ENCODE measurements at places on chromosomes 7 and 10.

GRCh38 chr7:2037301-2037807 lies 195.4 kb downstream of the MAD1L1 start:
- no peak for DNase-seq

GRCh38 chr10:13882119-13882711 lies 295.4 kb downstream of the PRPF18 start:
- no peak for DNase-seq

- DNase-seq = peak; percentile 3
Measured at GRCh38 chr10:110076559-110077318, 69.0 kb downstream of the ADD3 start.

DNA sequence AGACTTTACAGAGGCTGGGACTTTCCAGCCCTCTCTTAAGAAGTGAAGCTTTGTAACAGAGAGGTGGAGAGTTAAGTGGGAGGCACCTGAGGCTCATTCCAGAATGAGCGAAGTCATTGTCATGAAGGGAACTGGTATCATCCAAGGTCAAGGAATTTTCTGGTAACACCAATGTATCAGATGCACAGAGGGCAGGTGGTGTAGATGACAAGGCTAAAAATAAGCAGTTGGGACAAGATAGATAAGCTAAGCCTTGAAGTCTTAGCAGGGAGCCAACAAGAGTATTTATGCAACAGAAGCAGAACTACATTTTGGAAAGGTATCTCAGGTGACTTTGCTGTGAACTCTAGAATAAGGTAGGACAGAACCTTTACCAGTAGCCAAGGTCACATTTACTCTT lies 257.0 kb upstream of the AUTS2 start:
- DNase-seq = no peak

- DNase-seq = no peak
Measured at GRCh38 chr7:143931739-143932138, 3.3 kb upstream of the OR2F2 start.

DNA sequence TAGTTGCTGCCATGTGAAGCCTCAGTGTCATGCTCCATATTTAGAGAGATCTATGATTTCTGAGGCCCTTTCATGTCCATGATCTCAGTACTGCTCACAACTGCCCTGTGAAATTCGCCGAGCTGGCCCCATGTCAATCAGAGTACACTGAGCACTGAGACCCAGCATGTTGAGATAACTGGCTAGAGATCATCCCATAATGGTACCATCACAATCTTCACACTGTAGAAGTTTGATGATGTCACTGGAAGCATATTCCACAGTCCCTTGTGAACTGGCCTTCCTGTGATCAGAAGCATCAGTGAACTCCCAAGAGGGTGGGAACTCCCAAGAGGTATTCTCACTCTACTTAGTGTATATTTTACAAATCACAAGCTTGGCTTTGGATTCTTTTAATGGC lies 116.0 kb downstream of the EGFR start:
- no peak for DNase-seq

GRCh38 chr10:59290448-59290847 lies 71.9 kb downstream of the FAM13C start:
- no peak for DNase-seq

- no peak for DNase-seq
Measured at GRCh38 chr10:82266438-82266837, 391.4 kb downstream of the NRG3 start.

DNA sequence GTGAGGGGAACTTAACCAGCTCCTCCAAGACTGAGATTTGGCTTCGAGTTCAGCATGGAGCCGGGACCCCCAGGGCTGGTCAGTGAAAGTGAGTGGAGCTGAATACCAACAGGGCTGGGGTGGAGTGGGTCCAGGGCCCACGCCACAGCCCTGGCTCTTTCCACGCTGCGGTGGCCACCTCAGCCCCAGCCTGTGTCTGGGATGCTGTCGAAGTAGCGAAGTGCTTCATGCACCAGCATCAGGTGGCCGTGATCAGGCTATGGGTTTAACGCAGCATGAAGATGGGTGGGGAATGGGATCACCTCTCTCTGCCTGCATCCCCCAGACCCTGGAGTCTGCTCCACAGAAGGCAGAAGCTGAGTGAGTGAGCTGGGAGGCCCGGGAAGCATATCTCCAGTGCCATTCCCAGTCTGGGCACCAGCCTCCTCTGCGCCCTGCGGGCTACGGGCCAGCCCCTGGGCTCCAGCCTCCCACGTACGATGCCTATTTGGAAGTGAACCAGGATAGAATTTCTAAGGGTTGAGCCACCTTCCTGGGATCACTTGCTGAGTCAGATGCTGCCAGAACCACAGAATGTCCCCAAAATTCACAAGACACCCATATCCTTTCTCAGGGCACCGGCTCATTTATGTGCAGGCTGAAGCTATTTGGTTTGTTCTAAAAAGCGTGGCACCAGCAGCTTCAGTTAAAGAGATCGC lies 131.1 kb upstream of the CHST15 start:
- no peak for DNase-seq

DNA sequence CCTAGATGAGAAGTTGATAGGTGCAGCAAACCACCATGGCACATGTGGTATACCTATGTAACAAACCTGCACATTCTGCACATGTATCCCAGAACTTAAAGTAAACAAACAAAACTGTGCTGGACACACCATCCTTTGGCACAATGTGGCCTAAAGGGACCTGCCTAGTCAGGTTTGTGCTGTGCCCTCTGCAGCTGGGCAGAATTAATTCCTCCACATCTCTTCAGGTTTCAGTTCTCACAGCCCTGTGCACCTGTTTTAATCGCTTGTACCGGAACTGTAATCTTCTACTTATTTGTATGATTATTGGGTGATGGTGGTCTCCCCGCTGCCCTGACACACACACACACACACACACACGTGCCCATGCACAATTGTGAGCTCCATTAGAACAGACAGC lies 252.7 kb downstream of the ACTR3B start:
- no peak for DNase-seq

GRCh38 chr7:81692146-81692905 lies 77.5 kb downstream of the HGF start:
- no peak for DNase-seq

GRCh38 chr7:108347616-108348015 lies 108.6 kb downstream of the NRCAM start:
- DNase-seq = no peak

DNA sequence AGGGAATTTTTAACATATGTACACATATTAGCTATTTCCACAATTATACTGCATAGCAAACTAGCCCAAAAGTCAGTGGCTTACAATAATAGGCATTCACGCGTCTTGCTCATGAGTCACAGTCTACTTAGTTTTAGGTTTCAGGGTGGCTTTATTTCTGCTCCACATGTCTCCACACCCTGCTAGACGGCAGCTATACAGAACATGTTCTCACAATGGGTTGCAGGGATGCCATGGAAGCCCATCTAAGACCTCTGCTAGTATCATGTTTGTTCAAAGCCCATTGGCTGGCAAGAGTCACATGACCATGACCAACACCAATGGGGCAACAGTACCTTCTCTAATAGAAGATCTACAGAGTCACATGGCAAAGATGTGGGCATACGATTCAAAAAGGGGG lies 96.3 kb upstream of the NEBL start:
- DNase-seq = no peak

DNA sequence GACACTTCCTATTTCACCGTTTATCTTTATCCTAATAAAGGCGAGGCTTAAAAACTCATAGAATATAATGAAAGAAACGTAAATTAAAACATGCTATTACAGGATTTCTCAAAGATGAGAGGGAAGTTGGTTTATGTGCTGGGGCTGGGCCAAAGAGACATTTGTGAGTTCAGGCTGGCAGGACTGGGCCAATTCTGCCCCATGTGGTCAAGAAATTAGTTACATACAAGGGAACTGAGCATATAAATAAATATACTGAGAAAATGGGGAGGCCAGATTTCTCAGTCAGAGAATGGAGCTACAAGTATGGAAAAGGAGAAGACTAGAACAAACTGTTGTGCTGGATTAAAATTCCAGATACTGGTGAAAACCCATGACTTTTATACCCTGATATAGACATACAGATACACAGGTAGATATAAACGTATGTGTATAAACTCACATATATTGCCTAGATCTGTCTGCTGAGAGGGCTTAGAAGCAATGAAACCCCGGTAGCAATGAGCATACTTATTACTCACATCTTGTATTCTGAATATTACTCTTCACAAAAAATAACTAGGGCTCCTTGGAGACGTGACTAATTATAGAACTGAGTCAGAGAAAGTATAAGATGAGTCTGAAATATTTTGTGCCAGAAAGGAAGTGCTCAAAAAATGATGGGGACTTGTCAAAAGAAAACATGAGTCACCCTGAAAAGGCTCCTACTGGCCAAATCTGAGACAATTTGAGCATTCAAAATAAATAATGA lies 155.7 kb upstream of the FGFR2 start:
- DNase-seq = peak; percentile 28

DNA sequence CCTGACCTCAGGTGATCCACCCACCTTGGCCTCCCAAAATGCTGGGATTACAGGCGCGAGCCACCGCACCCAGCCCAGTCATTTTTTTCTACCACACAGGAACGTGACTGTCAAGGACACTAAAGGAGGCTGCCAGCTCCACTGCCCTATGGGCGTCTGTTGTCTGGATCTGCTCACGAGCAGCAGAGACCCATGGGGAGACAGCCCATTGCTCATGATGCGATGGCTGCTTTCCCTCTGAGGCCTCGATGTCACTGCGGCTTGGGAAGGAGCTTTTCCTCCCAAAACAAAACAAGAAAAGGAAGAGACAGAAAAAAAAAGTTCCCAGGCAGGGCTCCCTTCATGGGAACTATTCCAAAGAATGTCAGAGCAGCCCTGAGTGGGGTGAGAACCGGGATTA lies 70.5 kb downstream of the DENND2A start:
- DNase-seq = no peak

GRCh38 chr10:126935263-126935946 lies 30.2 kb downstream of the DOCK1 start:
- DNase-seq = no peak

DNA sequence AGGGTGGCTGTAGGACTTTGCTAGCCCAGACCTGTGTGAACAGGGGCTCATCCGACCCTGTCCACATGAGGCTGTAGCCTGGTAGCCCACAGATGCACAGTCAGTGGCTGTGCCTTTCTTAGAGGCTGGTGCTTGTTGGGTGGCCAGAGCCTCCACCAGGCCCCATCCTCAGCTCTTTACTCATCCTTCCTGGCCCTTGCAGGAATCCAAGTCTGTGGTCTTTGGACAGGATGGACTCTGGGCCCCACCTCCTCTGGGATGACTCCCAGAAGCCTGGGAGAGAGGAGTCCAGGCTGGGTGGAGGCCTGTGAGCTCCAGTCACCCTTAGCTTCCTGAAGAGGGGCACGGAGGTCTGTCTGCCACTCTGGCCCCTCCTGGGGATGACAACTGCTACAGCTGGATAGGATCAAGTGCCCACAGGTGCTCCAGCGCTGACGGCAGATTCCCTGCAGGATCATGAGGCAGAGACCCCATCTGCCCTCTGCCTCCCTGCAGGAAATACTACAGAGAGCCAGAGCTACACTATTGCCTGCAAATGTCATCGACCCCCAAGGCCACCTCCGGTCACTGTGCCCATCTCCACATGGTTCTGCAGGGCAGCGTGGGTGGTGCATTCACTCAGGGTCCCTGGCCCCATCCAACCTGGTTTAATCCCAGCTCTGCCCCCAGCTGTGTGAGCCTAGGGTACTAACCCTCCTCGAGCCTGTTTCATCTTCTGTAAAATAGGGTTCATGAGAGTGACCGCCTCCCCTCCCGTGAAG lies 114.5 kb downstream of the PTPN20 start:
- DNase-seq = no peak

- no peak for DNase-seq
Measured at GRCh38 chr7:2151237-2151636, 81.5 kb downstream of the MAD1L1 start.

GRCh38 chr7:43791665-43792064 lies 33.2 kb downstream of the BLVRA start:
- DNase-seq = no peak

DNA sequence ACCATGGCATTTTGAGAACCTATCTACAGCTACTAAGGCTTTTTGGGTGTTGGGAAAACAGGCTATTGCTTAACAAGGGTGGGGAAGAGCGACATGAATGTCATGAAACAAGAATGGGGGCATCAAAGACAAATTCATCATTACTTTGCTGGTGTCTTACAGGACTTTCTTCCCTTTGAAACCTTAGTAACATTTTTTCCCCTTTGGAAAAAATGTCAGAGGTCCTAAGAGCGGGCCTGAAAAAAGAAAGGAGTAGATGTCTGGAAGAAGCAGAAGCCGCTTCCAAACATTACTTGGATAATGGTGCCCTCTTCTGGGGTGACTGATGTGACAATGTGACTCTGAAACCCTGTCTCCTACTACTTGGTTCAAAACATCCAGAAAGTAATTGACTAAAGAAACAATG lies 3.8 kb upstream of the DDX50 start:
- DNase-seq = peak; percentile 48

DNA sequence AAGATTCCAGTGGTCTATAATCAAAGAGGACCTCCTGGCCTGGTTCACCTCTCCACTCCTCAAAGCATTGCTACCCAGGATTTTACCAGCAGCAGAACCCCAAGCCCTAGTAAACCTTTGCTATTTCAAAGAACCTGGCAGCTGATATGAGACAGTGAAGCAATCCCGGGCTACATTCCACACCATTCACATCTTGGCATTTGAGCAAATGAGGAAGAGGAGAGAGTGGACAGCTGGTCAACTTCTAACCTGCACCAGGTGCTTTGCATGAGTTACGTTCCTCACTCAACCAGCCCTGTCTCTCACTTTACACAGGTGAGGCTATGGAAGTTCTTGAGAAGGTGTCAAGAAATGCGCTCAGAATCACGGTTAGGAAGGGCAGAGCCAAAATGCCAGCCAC lies 1.1 kb downstream of the CCDC3 start:
- no peak for DNase-seq

DNA sequence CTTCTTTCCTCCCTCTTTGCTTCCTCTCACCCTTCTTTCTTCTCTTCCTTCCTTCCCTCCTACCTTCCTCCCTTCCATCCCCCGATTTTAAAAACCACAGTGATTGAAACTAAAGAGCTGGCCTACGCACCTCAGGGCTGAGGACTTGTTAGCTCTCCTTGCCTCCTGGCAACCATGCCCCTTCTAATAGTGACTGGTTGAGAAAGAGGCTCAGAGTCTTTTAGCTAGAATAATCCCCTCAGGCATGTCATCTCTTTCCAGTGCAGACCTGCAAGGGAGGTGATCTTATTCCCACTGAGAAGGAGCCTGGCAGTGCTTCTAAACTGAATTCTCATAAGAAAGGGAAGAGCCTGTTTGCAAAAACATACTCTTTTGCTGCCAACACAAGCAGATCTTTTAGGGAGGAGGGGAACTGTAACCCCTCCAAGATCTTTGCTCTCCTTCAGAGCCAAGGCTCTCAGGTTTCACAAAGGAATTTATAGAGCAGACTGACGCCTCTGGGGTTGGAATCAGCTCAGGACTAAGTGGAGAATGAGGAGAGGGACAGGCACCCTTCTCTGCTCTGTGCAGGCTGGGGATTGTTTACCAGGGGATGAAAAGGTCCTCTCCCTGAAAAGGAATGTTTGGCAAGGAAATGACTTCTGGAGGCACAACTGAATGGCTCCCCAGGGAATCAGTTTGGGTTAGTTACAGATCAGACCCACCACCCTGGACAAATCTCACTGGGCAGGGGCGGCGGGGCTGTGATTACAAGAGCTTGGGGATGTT lies 9.4 kb upstream of the ANKRD1 start:
- DNase-seq = no peak

- DNase-seq = no peak
Measured at GRCh38 chr7:37796138-37796775, 52.1 kb upstream of the NME8 start.

All from HCT116 (cell line).